A673 (cell line): ENCODE measurements at places on chromosomes 3 and 15. TPM values are rescaled to one million over a fixed set of nuclear protein-coding genes. Genes with fewer than 3 reads are reported as not detected.
A peak's percentile ranks its signal among the peaks of the same experiment; 100 is the strongest.

Gene DHX30
- 80.2 and 84.5 TPM in 2 replicates for total RNA-seq

Gene JMJD7
- 18.3 and 18.8 TPM in 2 replicates for total RNA-seq

Gene MAP6D1
- 5.0 and 5.9 TPM in 2 replicates for total RNA-seq

Gene GOLGA8J
- 0.22 TPM in 1 of 2 replicates, not detected in the other for total RNA-seq

Gene OPA1
- 84.4 and 92.1 TPM in 2 replicates for total RNA-seq

Gene MAGEL2
- total RNA-seq: not detected in 2 replicates

DNA sequence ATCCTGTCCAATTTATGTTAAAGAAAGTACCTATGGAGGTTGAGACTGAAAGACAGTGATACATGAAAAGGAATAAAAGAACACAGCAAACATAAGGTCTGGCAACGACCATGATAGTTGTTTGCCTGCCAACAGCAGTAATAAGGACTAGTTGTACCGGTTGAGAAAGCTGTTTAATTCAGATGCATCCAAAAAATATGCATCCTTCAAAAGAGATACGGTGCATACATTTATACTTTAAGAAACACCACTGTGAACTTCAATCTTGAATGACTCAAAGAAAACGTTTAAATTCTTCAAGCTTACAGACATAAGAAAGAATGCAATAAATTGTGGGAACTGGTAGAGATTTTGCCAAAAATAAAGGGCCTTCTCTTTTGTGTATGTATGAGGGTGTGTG is 492.1 kb downstream of the NLGN1 start:
- no peak for DNase-seq

- no peak for DNase-seq
These were observed 835.7 kb downstream of the OTOL1 start for GRCh38 chr3:162332344-162332743.

GRCh38 chr3:80889535-80889934 is 871.9 kb downstream of the GBE1 start:
- no peak for DNase-seq

GRCh38 chr3:89059211-89059925 is 48.1 kb upstream of the EPHA3 start:
- peak; percentile 35 for DNase-seq

GRCh38 chr3:72494626-72495025 is 353.6 kb downstream of the SHQ1 start:
- no peak for DNase-seq

- no peak for DNase-seq
These were observed 139.3 kb downstream of the FILIP1L start for GRCh38 chr3:99974989-99975388.

DNA sequence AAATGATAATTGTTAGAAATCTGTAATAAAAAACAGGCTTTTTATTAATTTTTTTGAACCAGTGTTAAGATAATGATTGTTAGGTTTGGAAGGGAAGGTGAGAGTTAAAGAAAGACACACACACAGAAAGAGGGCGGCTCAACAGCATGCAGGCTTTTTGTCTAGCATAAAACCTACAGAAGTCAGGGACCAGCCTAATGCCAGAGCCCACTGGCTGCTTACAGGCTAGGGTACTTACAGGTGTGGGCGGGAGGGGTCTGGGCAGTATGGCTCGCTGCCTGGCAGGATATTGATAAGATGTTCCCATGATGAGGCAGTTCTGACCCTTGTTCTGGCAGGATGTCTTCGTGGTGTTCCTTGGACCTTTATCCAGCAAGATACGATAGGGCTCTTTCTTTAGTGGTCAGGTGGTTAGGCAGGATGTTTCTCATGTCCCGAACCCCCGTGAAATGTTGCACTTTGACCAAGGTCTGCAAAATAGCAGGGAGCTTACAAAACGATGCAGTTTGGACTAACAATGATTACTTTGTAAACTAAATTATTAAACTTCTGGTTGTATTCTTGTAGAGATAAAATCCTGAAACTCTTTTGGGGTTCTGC is 84.7 kb downstream of the DCUN1D1 start:
- DNase-seq: no peak
